ENCODE measurements at places on chromosomes 2 and 18. TPM values are rescaled to one million over a fixed set of nuclear protein-coding genes. Genes with fewer than 3 reads are reported as not detected.

Gene TPO
- total RNA-seq = not detected

Gene SYT4
- 9.7 TPM for total RNA-seq

Gene TTL
- total RNA-seq = 57.1 TPM

Gene GCG
- total RNA-seq = not detected

Gene SRD5A2
- total RNA-seq = not detected

Gene FBXO41
- total RNA-seq = 14.3 TPM

- no peaks in the 10 kb centered on the region for H3K36me3 ChIP-seq
- H3K4me1 ChIP-seq = peaks cover 5% of the 10 kb centered on the region
- no peaks in the 10 kb centered on the region for H3K27me3 ChIP-seq
- H3K4me3 ChIP-seq = no peak overlapping the region
Observed at GRCh38 chr2:58911877-58912276, 670.8 kb upstream of the FANCL start.

DNA sequence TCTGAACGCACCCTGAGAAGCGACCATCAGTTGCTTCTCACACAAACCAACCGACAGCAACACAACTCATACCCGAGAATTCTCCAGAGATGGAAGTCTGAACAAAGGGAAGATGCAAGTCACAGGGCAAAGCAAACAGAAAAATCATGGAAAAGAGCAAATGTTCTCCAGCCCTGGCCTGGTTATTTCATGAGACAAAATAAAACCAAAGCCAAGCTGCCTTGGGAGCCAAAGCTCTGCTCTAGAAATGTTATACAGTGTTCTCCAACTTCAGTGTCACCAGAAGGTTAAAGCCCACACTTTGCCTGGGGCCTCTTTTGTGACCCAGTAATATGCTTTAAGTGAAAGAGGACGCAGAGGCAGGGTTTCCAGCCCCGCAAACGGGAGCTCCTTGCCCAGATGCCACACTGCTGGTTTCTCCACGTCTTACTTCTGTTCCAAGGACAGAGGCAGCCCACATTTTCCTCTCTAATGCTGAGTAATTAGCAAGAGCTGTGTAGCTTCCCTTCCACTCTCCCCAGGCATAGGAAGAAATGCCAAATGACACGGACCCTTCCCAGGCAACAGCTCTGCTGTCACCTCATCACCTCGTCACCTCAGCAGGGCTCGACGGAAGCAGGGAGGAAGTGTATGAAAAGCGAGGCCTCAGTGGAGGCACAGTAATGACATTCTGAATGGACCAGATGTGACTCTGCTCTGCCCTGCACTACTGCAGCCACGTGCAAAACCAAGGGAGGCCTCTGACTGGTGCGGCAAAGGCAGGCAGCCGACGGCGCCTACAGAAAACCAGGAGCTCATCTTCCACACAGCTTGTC, 64.7 kb downstream of the FBXO15 start:
- DNase-seq = no peak
- H3K4me3 ChIP-seq = no peak overlapping the region
- no peaks in the 10 kb centered on the region for H3K4me1 ChIP-seq
- no peaks in the 10 kb centered on the region for H3K36me3 ChIP-seq

- no peak overlapping the region for H3K4me3 ChIP-seq
- H3K4me1 ChIP-seq = no peaks in the 10 kb centered on the region
- no peak overlapping the region for H3K27ac ChIP-seq
- no peaks in the 10 kb centered on the region for H3K27me3 ChIP-seq
- no peaks in the 10 kb centered on the region for H3K36me3 ChIP-seq
Observed at GRCh38 chr2:200252265-200253067, 54.0 kb upstream of the SPATS2L start.

DNA sequence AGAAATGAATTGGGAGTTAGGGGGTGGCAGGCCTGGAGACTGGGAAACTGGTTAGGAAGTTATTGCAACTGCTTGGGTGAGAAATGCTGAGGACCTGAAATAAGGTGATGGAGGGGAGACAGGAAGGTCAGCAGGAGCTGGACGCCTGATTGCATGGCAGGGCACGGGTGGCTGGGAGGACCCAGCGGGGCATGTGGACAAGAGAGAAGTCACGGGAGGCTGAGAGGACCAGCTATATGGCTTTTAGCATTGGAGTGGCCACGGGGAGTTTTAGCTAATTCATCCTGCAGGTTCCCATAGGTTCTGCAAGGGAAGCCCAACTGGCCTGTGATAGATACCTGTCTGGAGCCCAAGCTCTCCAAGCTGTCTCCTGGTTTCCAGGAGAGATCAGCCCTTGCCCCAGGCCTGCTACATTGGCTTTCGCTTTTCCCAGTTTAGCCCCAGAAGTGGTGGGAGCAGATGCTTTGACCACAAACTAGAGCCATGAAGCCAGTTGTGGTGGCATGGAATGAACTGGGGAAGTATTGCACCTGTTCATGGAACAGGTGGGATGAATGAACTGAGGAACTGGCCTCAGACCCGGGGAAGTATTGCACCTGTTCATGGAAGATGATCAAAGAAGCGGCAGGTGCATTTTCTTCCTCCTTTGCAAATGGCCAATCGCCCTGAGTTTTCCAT, 93.6 kb upstream of the TAF1B start:
- H3K27me3 ChIP-seq = no peaks in the 10 kb centered on the region
- no peak overlapping the region for H3K27ac ChIP-seq
- H3K4me3 ChIP-seq = no peak overlapping the region
- DNase-seq = no peak
- no peaks in the 10 kb centered on the region for H3K36me3 ChIP-seq

GRCh38 chr2:224910574-224910925, 131.7 kb downstream of the DOCK10 start:
- no peaks in the 10 kb centered on the region for H3K4me1 ChIP-seq
- H3K36me3 ChIP-seq = no peaks in the 10 kb centered on the region
- H3K4me3 ChIP-seq = no peak overlapping the region
- H3K27ac ChIP-seq = no peak overlapping the region
- no peak for DNase-seq

GRCh38 chr2:138718405-138718804, 61.8 kb downstream of the NXPH2 start:
- H3K36me3 ChIP-seq = no peaks in the 10 kb centered on the region
- no peak overlapping the region for H3K27ac ChIP-seq
- no peak for DNase-seq
- no peaks in the 10 kb centered on the region for H3K4me1 ChIP-seq
- H3K4me3 ChIP-seq = no peak overlapping the region

DNA sequence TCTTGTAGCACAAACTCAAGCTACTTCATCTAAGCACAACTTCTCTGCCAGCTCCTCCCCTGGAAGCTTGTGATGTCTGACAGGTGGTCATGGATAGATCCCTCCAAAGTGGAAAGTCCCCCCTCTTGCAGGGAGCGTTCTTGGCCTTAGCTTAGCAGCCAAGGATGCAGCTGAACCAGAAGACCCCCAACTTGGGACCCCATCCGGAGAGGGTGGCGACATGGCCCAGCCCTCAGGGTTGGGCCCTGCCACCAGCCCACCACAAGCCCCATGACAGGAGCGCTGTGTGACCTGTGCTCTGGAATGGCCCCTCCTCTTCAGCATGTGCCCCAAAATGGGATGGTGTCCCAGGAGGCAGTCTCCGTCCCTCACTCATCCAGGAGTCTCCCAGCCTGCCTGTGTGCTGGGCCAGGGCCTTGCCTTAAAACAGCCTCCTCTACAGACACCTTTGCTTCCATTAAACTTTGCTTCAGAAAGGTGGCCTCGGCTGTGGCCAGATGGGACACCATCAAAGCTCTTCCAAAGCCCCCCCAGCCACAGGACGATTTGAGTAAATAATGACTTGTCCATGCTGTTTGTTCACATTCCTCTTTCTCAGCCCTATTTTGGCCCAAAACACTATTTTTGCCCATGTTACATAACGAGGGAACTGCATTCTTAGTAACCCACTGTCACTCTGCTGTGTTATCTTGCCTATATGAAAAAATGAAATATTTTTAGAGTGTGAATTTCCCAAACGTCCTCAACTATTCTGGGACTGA, 122.1 kb downstream of the RAB3GAP1 start:
- no peak overlapping the region for H3K27ac ChIP-seq
- H3K4me3 ChIP-seq = no peak overlapping the region
- H3K4me1 ChIP-seq = no peaks in the 10 kb centered on the region
- no peak for DNase-seq
